ENCODE measurements at places on chromosomes 4 and X. TPM values are rescaled to one million over a fixed set of nuclear protein-coding genes. Genes with fewer than 3 reads are reported as not detected.
A peak's percentile ranks its signal among the peaks of the same experiment; 100 is the strongest.

Gene VCX3A
- not detected for total RNA-seq

Gene ASB12
- not detected for total RNA-seq

Gene AVPR2
- total RNA-seq: 0.20 TPM

Gene MAGEA8
- not detected for total RNA-seq

Gene XAGE1A
- not detected for total RNA-seq

Gene PAGE2B
- total RNA-seq: not detected

Gene GAGE12E
- total RNA-seq: not detected

Gene DRP2
- 0.04 TPM for total RNA-seq

Gene STOX2
- total RNA-seq: 12.0 TPM

Gene TEX11
- not detected for total RNA-seq

- no peak for ATAC-seq
These were observed 34.0 kb upstream of the BRS3 start for GRCh38 chrX:136453771-136454170.

DNA sequence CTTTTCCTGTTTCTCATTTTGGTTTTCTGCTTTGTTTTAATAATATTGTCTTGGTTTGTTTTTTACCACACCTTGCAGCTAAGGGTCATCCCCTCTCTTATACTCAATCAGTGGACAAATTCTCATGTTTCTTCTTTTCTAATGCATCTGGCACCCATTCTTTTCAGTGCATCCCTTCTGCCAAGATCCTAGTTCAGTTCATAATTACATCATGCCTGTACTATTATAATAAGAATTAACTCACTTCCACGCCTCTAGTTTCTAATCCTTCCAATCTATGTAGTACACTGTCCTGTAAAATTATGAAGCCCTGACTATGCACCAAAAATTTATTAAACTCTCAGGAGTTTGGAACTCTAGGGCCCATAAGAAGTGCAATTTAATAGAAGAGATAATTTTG lies 126.1 kb downstream of the FAT4 start:
- ATAC-seq: no peak

- no peak for ATAC-seq
These were observed 315.3 kb upstream of the HS3ST1 start for GRCh38 chr4:11743976-11744375.

DNA sequence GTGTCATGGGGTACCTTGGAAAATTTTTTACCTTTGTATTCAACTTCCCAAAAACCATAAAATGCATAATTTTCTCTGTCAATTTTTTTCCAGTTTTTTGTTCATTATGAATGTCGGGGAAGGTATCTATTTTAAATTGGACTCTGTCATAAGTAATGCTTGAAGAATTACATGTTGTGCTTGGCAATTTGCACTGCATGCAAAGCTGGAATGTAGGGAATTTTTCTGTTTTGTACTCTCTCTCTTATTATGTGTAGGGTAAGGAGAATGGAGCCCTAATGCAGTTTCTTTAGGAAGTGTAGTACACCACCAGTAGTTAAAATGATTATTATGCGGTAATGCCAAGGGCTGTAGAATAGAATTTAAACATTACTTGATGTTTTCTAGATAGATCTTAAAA lies 137.7 kb upstream of the LIMCH1 start:
- no peak for ATAC-seq

DNA sequence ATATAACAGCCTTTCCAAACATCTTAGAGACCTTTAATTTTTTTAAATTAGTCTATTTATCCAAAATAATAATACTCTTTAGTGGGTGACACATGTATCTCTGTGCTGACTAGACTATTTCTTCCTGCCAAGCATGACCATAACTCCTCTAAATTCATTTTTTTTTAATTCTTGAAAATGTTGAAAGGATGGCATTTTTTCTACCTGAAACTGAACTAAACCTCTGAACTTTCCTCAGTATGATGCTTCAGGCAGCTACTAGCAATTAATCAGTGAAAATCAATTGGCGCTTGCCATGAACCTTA lies 42.4 kb upstream of the PDLIM5 start:
- no peak for ATAC-seq

GRCh38 chr4:168879188-168879587 lies 130.9 kb downstream of the CBR4 start:
- no peak for ATAC-seq

GRCh38 chr4:185209031-185209851 lies at the start of gene SNX25:
Gene SNX25 (plus strand): TSS chr4:185209598. CDS start chr4:185209827, 229 bp downstream.
- ATAC-seq: peak; percentile 97

GRCh38 chr4:8157944-8158709 lies 486 bp downstream of the ABLIM2 start:
- peak; percentile 4 for ATAC-seq

- ATAC-seq: no peak
These were observed 11.3 kb downstream of the GPC4 start for GRCh38 chrX:133403984-133404383.

DNA sequence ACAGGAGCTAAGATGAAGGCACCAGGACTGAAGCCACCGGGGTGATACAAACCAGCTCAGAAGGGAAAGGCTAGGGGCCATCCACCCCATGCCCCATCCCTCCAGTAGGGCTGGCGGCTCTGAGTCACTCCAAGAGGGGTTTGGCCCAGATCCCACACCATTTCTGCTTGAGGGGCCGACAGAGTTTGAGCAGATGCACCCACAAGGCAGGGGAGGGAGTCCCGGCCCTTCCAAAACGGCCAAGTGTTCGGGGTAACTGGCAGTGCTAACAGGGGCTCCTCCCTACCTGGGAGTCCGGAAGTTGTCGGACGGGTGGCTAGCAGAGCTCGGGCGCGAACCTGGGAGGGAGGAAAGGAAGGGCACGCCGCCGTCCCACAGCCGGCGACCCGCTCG lies 412 bp downstream of the SLC10A3 start:
- peak; percentile 14 for ATAC-seq

DNA sequence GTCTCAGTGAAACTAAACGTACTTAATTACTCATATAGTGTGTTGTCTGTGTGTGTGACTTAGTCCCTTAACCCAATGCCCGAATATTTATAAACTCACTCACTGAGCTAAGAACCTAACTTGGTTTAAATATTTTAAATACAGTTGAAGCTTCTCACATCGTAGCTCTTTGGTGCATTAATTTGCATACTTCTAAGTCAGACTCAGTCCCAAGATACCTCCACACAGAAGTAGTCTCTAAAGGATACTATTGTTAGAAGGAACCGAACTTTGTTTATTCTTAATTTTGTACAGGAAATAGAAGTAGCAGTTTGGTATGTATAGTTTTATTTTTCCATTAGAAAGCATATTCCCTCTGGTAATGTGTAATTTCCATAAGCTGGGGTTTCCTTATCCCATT lies 54.0 kb upstream of the NKAP start:
- ATAC-seq: no peak

GRCh38 chr4:9800848-9801247 lies 19.4 kb downstream of the DRD5 start:
- no peak for ATAC-seq

GRCh38 chr4:107996949-107997788 lies 7.5 kb downstream of the HADH start:
- ATAC-seq: no peak

GRCh38 chr4:41098093-41099048 lies 116.0 kb downstream of the APBB2 start:
- ATAC-seq: no peak

GRCh38 chr4:10395971-10396580 lies 61.1 kb downstream of the ZNF518B start:
- peak; percentile 82 for ATAC-seq

DNA sequence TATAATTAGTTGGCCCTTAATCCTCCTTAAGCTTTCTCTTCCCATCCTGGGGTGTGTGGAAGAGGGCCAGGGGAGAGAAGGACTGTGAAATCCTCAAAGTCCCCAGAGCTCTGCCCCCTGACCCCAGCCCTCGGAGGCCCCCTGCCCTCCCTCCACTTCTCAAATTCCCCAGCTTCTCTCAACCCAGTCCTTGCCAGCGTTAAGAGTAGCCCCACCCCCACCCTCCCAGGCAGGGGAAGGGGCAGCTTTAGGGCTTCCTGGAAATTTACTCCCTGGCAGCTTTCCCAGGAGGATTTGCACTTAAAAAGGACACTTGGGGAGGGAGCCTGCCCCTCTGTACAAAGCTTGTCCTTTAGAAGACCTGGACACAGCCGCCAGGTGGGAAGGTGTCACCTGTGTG lies 11.8 kb upstream of the CD40LG start:
- ATAC-seq: no peak

DNA sequence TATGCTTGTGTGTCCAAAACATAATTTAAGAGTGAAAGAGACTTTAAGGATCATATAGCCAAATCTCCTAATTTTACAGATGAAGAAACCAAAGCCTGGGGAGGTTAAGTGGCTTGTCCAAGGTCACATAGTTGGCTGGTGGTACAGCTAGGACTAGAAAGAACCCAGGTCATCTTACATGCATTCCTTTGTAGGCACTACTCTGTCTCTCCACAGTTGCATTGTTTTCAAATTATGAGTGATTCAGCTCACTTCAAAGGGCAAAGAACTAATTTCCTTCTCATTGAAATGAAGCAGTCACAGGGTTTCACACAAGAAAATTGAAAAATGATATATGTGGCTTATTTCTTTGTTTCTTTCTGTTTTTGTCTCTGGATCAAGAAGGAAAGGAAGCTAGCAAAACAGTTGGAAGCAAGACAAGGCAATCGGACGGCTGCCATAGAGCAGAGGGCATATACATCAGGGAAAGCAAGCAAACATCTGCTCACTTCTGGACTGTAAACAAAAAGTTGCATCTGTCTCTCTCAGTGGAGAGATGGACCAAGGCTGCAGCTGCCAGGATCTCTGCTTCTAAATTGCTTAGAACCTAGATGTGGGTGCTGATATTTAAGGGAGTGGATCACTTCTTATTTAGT lies 107.5 kb upstream of the AMOT start:
- ATAC-seq: no peak

DNA sequence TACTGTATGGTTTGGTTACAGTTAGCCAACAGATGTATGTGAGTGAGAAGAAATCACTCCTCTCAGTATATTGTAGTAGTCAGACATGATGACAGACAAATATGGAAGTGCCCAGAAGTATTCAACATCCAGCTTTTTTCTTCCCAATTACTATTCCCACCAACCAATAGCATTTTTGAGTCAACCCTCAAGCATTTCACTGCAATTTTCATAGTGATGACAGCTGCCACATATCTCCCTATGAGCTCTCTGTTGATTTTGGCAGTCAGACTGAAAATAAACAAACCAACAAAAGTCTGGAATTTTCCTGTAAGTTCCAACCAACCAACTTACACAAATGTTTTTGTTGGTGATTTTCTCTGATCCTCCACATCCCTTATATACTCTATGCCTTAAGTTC lies 8.2 kb upstream of the TRAM1L1 start:
- ATAC-seq: no peak
